ENCODE measurements at places on chromosomes 1 and 21.

- DNase-seq, result peak; percentile 66
Observed at GRCh38 chr1:202192770-202193613, 607 bp upstream of the LGR6 start.

- peak; percentile 30 for DNase-seq
Observed at GRCh38 chr1:109383087-109383779, 14.5 kb downstream of the SORT1 start.

- DNase-seq, result no peak
Observed at GRCh38 chr1:9766759-9767442, 56.9 kb downstream of the CLSTN1 start.

DNA sequence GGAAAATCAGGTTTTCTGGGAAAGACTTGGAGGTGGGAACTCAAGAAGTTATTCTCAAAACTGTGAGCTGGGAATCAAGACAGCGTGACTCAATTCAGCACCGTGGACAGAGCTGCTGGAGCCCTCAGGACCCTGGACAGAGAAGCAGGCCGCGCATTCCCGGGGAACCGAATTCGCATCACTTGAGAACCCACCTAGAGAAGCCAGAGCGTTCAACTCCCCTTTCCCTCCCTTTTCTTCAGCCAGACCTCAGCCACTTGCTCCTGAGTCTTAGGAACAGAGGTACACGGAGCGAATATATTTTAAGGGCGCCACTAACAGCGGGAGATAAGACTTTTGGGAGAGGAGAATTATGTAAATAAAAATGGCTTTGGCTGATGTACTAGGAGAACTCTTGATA lies 2.0 kb upstream of the LIN28A start:
- DNase-seq, result peak; percentile 73

- DNase-seq, result no peak
Observed at GRCh38 chr1:35173909-35174540, 18.9 kb downstream of the SFPQ start.

DNA sequence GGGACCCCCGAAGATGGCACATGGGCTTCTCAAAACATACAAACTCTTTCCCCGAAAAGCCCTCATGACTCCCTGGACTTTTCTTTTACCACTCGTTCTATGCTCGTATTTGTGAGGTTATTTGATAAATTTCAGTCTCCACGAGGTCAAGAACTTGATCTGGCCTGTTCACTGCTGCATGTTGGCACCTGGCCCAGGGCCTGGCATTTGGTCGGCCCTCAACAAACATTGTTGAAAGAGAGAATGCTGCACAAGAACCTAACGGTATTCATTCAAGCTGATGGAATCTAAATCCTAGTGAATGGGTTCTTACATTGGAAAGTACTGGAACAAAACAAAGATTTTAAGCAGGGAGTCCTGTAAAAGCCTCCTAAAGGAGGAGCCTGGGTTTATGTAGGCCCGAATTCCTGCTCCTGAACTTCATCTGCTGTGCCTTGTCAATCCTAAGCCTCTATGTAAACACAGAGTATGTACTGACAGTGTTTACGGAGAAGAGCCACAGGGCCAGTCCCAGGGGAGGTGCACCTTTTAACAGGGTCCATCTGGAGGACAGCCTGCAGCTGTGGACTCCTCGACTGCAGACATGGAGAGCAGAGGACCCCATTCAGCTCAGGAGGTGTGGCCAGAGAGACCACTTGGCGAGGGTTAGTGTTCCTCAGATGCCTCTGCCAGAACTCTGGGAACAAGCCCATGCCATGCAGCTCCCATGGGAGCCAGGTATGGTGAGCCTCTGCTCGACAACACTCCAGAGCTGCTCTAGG lies 46.9 kb downstream of the L1TD1 start:
- DNase-seq, result peak; percentile 81

- DNase-seq, result no peak
Observed at GRCh38 chr1:192243721-192244120, 73.1 kb upstream of the RGS21 start.

DNA sequence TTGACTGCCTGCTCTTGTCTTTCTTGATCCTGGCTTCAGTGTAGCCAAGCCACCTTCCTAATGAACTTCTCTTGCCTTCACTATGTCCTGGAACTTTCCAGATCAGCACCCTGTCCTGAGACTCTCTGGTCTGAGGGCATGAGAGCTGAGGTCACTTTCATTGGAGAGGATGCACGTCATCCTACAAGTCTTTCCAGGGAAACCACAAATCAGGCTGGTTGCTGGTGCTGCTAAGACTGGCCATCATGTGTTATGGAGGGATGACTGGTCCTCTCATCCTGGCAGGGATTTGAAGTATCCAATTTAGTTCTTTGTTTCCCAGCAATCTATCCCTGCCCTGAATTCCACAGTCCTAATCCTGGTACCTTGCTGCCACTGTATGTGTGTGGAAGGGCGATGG lies 228.6 kb downstream of the GPATCH2 start:
- DNase-seq, result no peak

GRCh38 chr1:198024782-198025181 lies 107.6 kb downstream of the LHX9 start:
- no peak for DNase-seq

GRCh38 chr1:39086865-39087409 lies 60.8 kb downstream of the NDUFS5 start:
- no peak for DNase-seq

- DNase-seq, result no peak
Observed at GRCh38 chr1:191043066-191043465, 565.4 kb upstream of the BRINP3 start.

DNA sequence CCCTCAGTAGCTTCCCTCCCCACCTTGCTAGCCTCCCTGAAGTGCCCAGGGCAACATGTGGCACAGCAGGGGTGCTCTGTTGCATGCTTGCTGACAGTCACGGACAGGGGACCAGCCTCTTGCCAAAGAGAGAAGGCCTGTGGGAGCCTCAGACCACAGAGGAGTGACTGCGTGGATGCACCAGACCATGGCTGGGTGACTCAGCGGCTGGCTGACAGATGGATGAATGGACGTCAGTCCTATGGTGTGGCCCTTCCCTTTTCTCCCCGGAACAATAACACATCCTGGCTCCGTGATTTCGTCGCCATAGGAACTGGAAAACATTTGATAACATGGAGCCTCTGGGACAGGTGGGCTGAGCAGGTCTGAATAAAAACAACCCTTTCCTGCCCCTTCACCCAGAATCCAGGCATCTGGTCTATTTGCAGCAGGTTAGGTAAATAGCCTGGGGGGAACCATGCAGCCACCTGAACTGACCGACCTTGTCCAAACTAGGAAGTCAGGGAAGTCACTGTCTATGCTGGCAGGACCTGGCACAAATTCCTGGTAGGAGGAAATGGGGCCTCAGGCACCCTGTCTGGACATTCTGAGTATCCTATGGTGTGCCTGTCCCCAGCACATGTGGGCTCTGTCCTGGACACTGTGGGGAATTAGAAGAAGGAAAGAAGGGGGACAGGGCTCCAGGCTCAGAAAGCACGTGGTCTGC lies 53.3 kb downstream of the NENF start:
- peak; percentile 63 for DNase-seq

GRCh38 chr21:17616831-17617230 lies 4.1 kb upstream of the BTG3 start:
- no peak for DNase-seq

GRCh38 chr1:203147376-203147775 lies 19.9 kb downstream of the ADORA1 start:
- DNase-seq, result peak; percentile 48

GRCh38 chr1:210800301-210800700 lies 333.6 kb downstream of the KCNH1 start:
- DNase-seq, result no peak

DNA sequence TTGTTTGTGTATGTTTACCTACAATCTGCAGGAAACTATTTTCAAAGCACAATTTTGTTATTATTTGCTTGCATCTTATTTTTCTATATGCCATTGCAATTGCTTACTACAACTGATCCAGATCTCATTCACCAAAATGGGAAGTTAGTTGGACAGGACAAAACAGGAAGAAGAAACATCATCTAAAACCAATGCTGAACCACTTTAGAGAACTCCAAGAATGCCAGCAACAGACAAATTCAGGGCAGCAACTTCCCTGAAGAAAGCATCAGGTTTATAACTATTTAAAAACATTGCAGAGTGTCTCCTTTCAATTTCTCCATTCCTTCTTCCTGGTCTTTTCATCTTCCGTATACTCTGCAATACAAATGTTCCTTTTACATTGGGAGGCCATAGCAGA lies 82.4 kb upstream of the SMYD2 start:
- DNase-seq, result no peak

DNA sequence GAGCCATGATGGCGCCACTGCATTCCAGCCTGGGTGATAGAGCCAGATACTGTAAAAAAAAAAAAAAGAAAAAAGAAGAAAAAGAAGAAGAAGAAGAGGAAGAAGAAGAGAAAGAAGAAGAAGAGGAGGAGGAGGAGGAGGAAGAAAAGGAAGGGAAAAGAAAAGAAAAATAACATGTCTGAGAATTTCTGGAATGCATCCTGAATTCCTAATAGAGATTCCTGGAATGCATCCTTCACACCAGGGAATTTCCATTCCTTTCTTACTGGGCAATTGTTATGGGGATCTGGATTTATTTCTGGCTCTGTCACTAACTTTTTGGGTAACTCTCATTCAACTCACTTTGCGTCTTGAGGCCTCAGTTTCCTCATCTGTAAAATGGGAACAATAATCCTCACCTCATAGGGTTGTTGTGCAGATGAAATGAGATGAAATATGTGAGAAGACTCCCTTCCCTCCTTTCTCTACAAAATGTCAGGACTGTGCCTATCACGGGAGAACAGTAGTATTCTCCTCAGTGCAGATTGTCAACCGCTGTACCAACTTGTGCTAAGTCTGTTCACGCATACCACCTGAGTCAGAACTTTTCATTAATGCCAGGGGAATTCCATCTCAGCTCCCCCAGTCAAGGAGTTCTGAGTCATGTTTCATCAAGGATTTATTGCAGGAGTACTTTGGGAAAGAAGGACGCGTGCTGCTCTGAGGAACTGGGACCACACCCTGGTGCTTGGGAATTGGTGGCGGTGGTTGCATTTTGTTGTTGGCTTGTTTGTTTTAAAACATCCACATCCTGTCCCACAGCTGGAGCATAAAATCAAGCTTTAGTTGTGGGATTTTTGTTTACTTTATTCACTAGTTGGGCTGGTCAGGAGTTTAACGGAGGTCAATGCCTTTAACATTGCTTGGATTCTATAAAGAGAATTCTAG lies 42.4 kb upstream of the ROR1 start:
- no peak for DNase-seq

DNA sequence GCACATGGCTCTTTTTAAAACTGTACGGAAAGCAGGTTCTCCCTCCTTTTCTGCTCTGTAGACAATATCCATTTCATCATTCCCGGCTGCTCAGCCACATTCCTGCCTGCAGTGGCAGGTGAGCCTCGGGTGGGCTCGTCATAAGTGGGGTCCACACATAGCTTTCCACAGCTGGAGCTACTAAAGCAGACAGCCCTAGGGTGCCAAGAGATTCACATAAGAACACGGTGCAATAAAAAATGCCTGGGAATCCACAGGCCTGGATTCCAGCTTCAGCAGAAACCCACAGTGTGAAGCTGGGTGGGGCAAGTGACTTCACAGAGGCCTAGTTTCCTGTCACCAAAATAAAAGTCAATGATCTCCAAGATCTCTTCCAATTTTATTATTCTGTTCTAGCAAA lies 96.4 kb downstream of the MIS18A start:
- no peak for DNase-seq

DNA sequence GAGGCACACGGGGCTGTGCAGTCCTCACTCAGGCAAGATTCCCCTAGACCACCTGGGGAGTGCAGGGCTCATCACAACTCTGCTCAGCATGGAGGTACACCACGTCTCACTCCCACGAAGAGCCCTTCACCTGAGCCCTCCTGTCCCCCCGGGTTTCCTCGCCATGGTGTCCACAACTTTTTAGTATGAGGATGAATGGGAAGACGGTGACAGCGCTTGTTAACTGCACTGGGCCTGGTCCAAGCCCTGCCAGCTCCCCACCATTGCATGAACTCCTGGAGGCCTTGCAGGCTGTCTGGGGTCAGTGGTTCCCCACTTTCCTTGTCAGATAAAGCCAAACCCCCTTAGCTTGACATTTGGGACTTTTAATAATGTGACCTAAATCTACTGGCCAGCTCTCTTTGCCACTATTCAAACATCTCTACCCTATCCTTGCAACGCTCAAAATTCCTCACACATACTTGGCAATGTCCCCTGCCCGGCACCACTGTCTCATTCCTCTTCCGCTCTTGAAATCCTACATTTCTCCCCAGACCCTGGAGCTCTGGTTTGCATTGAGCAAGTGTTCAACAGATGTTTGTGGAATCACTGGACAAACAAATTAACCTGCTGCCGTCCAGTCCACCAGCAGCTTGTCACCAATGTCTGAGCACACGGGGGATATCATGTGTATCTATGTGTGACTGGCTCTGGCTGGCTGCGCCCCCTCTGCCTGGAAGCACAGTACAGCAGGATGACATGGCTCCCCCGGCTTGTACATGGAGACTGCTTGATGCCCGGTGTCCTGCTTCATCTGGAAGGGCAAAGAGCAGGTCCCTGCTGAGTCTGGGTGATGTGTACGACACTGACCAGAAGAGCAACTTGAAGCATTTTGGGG lies 11.2 kb downstream of the TMEM9 start:
- DNase-seq, result no peak

GRCh38 chr1:248065604-248066003 lies 19.0 kb downstream of the OR2L3 start:
- DNase-seq, result no peak

DNA sequence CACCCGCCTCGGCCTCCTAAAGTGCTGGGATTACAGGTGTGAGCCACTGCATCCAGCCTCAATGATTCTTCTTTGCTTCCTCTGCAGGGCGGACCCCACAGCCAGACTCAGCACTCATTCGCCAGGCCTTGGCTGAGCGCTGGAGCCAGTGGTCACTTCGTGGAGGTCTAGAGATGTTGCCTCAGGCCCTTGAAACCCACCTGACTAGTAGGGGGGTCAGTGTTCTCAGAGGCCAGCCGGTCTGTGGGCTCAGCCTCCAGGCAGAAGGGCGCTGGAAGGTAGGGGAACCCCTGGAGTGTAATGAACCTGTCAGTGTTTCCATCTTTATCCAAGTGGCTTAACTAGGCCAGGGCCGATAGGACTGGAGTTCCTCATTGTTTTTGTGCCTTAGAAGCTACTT lies 2.7 kb downstream of the PPOX start:
- no peak for DNase-seq

DNA sequence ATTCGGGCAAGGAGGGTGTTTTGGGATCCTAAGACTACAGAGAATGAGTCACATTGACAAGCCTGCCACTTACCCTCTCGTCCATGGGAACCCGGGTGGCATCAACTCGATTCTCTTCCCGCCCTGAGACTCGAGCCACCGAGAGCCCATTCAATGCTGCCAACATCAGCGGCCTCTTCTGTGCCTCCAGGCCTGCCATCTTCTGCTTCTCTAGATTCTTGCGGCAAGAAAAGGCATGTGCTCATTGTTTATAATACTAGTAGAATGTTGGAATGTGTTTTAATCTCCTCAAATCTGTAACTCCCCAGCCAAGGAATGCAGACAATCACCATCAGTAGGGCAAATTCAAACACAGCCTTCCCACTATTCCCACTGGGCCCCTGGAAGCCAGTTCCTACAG lies 96.9 kb downstream of the SMYD2 start:
- no peak for DNase-seq

DNA sequence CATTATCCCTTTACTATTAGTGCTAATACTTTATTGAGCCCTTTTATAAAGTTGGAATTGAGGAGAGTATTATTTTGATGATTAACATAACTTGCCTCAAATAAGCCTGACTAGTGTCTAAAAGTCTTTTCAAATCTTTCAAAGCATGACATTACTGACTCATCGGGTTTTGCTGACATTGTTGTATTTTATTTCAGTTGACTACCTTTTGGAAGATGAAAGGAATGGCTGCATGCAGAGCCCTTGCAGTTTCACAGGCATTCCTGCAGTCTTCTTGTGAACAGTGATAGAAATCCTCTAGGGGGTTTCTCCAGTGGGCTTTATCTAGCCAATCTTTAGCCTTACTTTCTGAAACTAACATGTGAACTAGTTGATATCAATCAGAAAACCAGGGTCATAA lies 43.0 kb upstream of the TMEM61 start:
- DNase-seq, result no peak
